ENCODE measurements at places on chromosomes 1 and 21.

DNA sequence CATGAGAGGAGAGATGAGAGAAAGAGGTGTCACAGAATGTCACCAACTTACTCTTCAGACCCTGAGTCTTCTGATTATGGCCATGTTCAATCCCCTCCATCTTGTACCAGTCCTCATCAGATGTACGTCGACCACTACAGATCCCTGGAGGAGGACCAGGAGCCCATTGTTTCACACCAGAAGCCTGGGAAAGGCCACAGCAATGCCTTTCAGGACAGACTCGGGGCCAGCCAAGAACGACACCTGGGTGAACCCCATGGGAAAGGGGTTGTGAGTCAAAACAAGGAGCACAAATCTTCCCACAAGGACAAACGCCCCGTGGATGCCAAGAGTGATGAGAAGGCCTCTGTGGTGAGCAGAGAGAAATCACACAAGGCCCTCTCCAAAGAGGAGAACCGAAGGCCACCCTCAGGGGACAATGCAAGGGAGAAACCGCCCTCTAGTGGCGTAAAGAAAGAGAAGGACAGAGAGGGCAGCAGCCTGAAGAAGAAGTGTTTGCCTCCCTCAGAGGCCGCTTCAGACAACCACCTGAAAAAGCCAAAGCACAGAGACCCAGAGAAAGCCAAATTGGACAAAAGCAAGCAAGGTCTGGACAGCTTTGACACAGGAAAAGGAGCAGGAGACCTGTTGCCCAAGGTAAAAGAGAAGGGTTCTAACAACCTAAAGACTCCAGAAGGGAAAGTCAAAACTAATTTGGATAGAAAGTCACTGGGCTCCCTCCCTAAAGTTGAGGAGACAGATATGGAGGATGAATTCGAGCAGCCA is 8.0 kb downstream of the ELOA start:
- DNase-seq, result no peak

GRCh38 chr1:15808955-15809354 is 1.5 kb upstream of the UQCRHL start:
- no peak for DNase-seq

DNA sequence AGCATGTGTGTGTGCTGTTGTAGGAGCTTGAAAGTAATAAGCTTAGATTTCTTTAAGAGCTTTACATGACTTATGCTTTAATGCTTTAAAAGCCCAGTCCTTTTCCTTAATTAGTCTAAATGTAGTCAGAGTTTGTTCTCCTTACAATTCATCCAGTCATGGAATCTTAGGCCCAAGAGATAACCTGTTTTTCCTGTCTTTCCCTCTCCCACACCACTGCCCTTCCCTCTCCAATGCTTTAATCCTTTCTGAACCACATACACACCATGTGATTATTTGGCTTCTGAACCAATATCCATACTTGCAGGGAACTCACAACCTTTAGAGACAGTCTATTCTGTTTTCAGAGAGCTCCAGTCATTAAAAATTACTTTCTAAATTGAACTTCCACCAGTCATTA is 37.6 kb downstream of the ALG6 start:
- no peak for DNase-seq

DNA sequence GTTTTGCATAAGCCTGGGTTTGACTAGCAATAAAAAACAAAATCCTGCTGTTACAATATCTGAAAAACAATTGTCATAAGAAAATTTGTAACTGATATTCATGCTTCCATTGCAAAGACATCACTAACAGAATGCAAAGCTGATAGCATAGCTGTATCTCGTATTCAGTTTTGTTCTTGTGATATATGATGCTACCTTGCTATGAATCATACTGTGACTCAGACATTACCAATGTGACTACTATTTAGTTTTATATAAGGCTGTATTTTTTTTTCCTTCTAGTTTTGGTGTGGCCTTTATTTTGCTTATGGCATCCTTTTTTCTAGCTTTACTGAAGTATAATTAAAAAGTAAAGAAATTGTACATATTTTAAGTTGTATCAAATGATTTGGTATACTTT is 1381.8 kb downstream of the MRPL39 start:
- DNase-seq, result no peak

GRCh38 chr1:159199901-159200300 is 4.8 kb upstream of the ACKR1 start:
- no peak for DNase-seq

DNA sequence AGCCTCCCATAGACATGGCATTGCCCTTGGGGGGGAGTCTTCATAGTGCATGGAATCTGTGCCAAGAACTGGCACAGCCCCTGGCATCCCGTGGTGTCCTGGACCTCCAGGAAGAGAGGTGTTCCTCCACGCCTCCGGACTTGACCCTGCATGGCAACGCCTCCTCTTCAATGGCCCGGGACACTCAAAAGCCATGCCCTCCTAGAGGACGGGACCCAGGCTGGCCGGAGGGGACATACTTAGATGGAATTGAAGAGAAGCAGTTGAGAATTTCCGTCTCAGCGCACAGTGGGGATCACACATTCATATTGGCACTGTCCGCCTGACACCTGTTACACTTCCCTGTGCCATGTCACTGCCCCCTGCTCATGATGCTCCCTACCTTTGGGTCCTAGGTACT is 38.4 kb upstream of the TENT5C start:
- DNase-seq, result no peak

GRCh38 chr1:214380396-214380795 is 99.4 kb downstream of the SMYD2 start:
- DNase-seq, result no peak

DNA sequence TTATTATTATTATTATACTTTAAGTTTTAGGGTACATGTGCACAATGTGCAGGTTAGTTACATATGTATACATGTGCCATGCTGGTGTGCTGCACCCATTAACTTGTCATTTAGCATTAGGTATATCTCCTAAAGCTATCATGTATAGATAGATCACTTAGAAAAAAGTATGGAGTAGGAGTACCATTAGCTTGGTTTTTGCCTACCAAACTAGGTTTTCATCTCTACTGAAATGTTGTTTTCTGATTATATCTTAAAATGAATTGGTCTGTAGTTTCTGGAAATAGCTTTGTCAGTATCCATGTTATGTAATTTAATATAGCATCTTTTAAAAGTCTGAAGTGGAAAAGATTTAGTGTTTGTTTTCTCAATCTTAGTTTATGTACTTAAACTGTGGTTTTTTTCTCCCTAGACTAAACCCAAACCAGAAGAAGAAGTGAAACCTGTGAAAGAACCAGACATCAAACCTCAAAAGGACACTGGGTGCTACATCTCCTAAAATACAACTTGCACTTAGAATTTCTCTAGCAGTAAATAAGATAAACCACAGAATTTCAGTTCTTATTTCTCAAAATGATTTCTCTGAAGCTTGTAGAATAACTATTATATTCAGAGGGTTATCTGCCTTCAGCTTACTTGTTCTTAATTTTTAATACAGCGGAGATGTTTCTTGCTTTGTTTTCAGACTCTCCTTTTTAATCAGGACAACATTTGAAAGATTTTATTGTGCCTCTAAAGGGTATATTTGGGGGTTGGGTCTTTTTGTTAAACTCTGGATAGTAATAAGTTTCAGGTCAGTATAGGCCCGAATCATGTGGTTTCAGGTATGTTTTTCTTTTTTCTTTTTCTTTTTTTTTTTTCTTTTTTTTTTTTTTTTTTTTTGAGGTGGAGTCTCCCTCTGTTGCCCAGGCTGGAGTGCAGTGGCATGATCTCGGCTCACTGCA is 4.5 kb upstream of the FAM177B start:
- no peak for DNase-seq

GRCh38 chr1:204153667-204154066 is 1.8 kb upstream of the ETNK2 start:
- DNase-seq, result no peak

DNA sequence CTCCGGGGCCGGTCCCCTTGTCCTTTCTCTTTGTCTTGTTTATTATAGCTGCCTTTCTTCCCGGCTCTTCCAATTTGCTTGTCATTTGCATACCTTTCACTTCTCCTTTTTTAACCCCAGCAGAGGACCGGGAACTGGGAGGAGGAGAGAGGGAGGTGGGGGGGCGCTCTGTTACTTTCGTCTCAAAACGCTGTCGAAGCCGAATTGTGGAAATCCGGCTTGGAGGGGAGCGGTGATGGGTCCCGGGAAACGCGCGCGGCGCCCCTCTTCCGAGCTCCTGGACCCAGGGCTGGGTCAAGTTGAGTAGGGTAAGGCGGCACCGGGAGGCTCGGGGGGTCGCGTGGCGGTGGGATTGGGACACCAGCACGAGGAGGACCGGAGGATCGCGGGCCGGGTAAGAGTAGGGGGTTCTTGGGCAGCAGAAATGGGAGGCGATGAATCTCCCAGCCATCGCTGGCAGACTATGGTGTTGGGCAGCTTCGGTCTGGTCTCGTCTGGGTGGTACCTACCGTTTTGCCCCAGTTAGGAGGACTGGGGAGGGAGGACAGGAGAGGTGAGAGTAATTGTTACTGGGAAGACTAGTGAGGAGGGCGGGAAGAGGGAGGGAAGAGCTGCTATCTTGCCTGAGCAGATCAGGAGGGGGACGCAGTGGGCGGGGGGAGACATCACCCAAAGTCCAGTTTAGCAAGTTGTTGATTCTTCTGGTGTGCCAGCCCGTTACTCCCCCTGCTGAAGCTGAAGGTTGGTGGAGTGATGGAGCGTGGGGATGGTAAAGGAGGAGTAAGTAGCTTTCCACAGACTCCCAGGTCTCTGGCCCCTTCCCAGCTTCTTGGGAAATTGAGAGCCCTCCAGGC is 1.5 kb downstream of the PROX1 start:
- DNase-seq, result no peak

GRCh38 chr1:171213559-171214454 is 28.7 kb downstream of the FMO2 start:
- no peak for DNase-seq

GRCh38 chr1:64861611-64862010 is 104.7 kb downstream of the JAK1 start:
- no peak for DNase-seq

GRCh38 chr21:32377991-32378390 is 14.8 kb downstream of the URB1 start:
- DNase-seq, result no peak

- no peak for DNase-seq
These were observed 69.8 kb downstream of the TBX15 start for GRCh38 chr1:118918230-118918939.

- DNase-seq, result no peak
These were observed 234.5 kb downstream of the DYRK1A start for GRCh38 chr21:37601027-37601426.

DNA sequence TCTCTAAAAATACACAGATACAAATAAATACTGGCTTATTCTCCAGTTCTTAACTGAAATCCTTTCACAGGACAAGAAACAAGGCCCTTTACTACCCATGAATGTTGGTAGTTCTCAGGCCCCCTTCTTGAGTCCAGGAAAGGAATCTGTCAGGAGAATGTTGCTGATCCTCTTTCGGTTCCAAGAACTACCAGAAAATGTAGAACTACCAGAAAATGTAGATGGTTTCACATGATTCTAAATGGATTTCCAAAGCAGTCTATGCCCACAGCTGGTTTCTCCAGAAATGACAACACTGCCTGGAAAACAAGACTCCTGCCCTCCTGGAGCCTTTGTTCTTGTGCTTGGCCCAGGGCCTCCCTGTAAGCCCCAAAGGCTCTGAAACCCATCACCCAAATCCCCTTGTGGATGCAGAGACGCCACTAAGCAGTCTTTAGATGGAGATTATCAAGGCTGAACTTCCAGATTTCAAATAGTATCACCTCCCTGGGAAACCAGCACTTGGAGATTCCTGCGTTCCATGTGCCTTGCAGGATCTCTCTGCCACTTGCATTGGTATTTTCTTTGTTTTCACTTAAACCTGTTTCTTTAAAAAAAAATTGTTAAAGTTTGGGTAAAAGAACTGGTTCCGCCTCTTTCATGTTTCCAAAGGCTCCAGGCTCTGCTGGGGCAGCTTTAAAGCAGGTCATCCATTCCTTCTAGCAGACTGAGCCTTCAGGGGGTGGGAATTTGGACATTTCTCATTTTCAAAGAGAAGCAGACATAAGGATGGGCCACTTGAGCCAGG is 53.4 kb downstream of the MAN1C1 start:
- DNase-seq, result no peak

- no peak for DNase-seq
These were observed 22.0 kb downstream of the LDLRAD2 start for GRCh38 chr1:21834094-21834493.

DNA sequence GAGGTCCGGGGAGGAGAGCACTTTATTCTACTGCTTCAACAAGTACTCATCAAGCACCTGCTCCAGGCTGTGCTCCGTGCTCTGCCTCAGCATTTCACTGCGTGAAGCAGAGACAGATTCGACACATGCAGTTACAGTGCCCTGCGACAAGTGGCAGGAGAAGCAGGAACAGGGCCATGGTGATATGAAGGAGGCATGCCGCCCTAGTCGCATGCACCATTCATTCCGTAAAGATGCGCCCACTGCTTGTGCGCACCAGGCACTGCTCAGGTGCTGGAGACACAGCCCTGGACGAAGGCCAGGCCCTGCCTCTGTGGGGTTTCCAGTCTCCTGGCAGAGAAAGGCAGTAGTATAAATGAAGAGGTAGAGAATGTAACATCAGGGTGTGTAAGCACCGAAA is 206.6 kb downstream of the HIVEP3 start:
- no peak for DNase-seq

DNA sequence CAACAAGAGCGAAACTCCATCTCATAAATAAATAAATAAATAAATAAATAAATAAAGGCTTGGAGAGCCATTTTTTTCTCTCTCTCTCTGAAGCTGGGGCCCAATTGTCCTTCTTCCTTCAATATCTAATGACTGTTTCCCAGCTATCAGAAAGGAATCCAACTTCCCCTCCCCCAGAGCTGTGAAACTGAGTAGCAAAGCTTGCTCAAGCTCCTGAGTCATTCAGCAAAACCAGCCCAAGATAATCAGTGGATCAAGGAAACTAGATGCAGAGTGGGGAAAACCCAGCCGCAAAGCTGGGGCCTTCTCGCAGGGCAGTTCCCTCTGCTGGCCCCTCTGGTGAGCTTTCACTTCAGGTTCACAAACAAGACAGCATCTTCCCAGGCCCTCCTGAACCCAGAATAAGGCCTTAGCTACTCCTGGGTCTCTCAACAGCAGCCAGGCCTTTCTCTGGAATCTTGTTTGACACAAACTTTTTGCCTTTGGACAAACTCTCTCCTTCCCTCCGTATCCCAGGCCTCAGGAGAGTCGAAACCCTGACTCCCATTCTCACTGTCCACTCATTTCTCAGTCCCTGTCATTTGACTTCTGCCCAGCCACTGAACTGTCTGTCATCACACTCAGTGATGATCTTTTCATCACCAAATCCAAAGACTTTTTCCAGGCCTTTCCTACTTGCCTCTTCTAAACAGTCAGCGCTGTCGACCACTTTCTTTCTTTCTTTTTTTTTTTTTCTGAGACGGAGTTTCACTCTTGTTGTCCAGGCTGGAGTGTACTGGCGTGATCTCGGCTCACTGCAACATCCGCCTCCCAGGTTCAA is 18.0 kb upstream of the PTP4A2 start:
- no peak for DNase-seq

- no peak for DNase-seq
These were observed 43.2 kb downstream of the PHACTR4 start for GRCh38 chr1:28412731-28413130.

DNA sequence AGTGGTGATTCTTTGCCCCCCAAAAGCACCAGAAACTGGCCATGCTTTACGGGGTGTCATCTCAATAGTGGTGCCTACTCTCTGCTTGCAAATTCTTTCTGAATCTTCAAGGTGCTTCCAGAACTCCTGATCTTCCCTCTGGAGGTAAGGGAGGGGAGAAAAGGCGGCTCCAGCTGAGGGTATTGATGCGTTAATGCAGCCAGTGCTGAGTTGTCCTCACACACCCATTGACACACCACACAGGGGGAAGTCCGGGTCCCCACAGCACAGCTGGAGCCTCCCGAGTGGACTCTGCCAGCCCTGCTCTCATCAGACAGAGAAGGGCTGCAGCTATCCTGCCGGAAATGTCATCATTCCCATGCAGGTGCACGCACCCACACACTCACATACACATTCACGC is 1.2 kb downstream of the VSIG8 start:
- no peak for DNase-seq

GRCh38 chr1:44347280-44347679 is 7.8 kb downstream of the ERI3 start:
- DNase-seq, result no peak

All from DMS79 treated with DMSO at 0.1 percent for 48 hours (cell line).